ENCODE measurements at places on chromosomes 12 and 14.
A peak's percentile ranks its signal among the peaks of the same experiment; 100 is the strongest.

GRCh38 chr12:70880744-70881143 lies 39.8 kb downstream of the PTPRR start:
- no peak for DNase-seq

- DNase-seq: peak; percentile 19
Measured at GRCh38 chr12:126784328-126784921, 1482.5 kb upstream of the TMEM132C start.

GRCh38 chr12:48157889-48158370 lies 615 bp upstream of the ASB8 start:
- no peak for DNase-seq

- DNase-seq: no peak
Measured at GRCh38 chr14:89620436-89620835, 203.4 kb upstream of the FOXN3 start.

DNA sequence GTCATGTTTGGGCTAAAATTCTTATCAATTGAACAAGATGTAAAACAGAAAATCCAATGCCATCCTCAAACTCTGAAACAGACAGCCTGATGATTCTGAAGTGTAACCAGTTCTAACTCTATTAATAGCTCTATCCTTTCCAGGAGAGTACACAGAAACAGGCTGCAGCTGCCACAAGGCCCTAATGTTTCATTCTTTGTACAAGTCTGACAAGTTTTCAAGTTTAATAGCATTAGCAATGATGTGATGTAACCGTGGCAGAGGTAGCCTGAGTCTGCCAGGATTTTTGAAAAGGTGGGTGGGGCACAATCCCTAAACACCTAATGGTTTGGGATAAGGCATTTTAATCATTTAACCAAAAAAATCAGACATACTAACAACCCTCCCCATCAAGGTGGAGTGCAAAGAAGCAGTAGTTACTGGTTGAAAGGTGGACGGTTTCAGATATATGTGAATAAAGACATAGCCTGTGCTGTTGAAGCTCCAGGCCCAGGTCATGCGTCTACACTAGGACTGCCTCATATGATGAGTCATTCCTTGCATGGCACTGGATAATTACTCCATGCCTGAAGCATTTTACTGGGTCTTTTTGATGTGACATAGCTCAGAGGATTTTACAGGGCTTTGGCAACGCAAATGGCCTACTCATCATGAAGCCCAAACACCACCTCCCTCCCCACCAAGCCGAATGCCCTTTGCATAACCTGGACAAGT lies 145.1 kb upstream of the GRIP1 start:
- no peak for DNase-seq

- no peak for DNase-seq
Measured at GRCh38 chr14:31897581-31898186, 179.4 kb upstream of the ARHGAP5 start.
